Left renal pelvis (tissue), 4 donors: ENCODE measurements at places on chromosomes 12 and 14. TPM values are rescaled to one million over a fixed set of nuclear protein-coding genes. Genes with fewer than 3 reads are reported as not detected.
A peak's percentile ranks its signal among the peaks of the same experiment; 100 is the strongest.

DNA sequence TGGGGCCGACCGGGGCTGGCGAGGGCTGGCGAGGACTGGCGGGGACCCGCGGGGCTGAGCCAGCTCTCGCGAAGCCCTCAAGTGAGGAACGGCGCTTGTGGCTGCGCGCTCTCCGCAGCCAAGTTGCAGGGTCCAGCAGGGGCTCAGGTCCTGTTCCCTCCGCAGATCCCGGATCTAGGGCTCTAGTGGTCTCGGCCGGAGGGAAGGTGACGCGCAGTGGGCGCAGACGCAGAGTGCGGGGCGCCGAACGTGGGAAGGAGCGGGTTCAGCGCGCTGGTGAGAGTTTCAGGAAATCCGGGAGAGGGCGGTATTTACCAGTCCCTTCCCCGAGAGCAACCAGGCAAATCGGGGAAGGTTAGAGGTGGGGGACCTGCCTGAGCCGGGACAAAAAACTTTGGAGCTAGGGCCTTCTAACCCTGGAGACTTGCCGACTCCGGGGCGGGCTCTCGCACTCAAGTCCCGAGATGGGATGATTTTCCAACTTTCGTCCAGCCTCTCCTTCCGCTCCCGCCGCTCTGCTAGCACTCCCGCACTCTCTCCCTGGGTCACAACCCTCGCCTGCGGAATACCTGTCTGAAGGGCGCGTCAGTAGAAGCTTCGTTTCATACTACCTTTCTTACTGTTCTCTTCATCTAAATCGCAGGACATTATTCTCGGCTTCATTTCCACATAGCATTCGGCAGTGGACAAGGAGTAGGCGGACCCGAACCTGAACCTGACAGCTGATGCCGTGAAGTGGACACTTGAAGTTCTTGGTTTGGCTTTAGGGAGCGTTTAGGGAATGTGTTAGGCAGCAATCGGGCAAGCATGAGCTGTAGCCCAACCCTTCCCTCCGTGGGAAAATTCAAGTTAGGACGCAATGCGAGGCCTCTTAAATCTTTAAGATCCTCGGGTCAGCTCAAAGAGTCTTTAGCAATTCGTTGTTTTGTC, 13.6 kb upstream of the PAX9 start:
- DNase-seq, result no peak

Gene CD27
- 1.3 TPM for polyA plus RNA-seq

GRCh38 chr12:112881602-112882001, 25.2 kb upstream of the OAS1 start:
- DNase-seq, result no peak

DNA sequence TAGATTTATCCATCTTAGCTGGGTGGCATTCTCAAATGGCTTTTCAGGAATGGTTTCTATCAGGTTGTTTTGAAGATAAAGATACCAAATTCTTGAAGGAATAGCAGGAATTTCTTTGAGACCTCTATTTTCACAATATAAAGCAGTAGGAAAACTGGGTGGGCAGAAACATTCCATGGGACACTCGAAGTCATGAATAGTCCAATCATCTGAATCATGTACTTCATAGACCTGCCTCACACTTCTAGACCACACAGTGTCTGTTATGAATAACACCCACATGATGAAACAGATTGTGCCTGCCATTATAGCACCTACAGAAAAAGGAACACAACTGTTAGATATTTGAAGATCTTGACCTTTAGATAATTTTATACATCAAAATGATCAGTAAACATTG, 1.8 kb downstream of the KERA start:
- DNase-seq, result no peak

Gene SLC5A8
- polyA plus RNA-seq, result 25.2 TPM

DNA sequence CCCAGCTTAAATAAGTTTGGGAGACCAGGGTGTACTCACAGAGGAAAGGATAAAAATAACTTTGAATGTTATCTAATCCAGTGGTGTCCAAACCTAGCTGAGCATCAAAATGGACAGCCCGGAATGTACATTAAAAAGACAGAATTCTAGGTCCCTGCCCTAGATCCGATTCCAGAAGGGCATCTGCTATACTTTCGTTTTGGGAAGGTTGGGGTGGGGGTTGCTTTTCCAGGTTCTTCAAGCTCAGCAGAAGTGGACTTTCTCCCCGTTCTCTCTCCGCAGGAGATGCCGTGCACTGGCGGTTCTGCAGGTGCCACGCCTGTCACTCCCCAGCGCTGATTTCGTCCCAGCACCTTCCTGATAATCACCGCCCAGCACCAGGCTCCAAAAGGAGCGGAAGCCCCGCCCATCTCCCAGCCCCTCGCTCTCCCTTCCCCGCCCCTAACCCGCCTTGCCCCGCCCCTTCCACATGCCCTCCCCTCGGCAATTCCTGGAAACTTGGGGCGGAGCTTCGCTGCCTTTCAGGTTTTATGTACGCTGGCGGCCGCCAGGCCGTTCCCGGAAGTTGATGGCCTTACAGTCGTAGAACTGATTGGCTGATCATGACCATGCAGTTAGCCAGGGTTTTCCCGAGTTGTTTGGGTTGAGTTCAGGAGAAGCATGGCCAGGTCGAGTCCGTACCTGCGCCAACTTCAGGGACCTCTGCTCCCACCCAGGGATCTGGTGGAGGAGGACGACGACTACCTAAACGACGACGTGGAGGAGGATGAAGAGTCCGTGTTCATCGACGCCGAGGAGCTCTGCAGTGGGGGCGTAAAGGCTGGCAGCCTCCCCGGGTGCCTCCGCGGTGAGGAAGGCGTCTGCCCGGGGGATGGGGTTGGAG, at the start of gene HELB:
TSS of gene HELB (plus strand) at position 550 of the 883 bp plus-strand sequence. CDS start at position 661, 111 bp downstream.
- peak; percentile 92 for DNase-seq

- DNase-seq, result no peak
These were observed 181.2 kb downstream of the PRKCH start for GRCh38 chr14:61502459-61503093.

Gene MUCL1
- polyA plus RNA-seq, result 0.39 TPM

Gene SLC25A47
- not detected for polyA plus RNA-seq

Gene IRAK3
- polyA plus RNA-seq, result 3.3 TPM

DNA sequence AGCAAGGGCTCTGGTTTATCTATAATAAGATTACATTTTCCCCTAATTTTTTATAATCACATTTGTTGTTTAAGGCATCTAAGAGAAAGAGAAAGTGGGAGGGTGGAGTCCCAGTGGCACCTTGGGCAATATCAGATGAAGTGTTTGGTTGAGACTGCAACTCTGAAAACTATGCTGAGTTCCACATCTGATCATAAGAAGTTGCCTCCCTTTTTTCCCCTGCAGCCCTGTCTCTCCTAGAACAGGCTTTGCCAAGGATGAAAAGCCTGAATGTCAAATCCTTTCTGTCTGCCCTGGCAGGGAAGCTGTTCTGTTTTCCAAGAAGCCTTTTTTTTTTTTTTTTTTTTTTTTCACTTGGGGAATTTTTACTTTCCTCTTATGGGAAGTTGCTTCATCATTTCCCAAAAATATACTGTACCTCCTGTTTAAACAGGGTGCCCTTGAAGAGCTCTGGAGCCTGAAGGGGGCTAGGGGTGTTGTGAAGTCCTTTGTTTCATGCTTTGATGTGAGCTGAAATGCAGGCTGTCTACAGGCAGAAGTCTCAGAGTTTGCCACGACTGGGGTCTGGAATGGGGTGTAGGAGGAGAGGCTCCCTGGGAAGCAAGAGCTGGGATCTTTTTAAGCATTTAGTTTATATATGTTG, 71.3 kb downstream of the SUSD6 start:
- no peak for DNase-seq

Gene SOAT2
- polyA plus RNA-seq, result 0.72 TPM

DNA sequence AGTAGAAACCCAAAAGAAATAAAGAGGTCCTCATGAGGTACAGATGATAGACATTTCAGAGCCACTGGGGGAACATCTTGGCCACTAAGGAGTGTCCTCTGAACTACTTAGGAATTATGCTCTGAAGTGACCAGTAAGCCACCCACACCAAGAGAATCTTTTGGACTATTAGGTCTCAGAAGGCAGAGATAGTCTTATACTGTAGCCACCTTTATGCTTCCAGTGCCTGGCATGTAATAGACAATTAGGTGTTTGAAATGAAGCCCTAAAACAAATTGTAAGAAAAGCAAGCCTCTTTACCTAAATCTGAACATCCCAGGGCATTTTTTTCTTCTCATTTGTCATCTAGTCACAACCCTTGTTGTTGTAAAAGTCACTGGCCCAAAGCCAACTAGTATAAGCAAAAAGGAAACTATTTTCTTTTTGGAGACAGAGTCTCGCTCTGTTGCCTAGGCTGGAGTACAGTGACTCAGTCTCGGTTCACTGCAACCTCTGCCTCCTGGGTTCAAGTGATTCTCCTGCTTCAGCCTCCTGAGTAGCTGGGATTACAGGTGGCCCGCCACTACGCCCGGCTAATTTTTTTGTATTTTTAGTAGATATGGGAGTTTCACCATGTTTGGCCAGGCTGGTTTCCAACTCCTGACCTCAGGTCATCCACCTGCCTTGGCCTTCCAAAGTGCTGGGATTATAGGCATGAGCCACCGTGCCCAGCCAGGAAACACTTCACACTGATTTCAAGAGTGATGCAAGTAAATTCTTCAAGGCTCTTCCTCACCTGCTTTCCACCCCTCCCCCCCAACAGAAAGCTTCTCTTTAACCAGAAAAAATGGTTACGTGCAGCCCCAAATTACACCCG, 11.1 kb downstream of the PLEKHA5 start:
- no peak for DNase-seq

Gene TXNRD1
- polyA plus RNA-seq, result 62.0 TPM

GRCh38 chr14:56276108-56276507, 157.9 kb downstream of the PELI2 start:
- no peak for DNase-seq
